ENCODE measurements at places on chromosomes 4 and X.

DNA sequence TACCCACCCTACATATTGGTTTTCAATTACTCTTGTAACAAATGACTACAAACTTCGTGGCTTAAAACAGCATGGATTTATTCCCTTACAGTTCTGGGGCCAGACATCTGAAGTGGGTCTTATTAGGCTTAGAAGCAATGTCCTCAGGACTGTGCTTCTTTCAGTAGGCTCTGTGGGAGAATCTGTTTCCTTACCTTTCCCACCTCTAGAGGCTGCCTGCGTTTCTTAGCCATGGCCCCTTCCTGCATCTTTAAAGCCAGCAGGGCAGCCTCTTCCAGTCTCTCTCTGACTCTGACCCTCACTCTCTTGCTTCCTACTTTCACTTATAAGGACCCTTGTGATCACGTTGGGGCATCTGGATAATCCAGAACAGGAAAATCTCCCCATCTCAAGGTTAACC is 252.5 kb upstream of the PGRMC2 start:
- DNase-seq: no peak

- DNase-seq: no peak
Observed at GRCh38 chr4:170884969-170885570, 795.3 kb upstream of the AADAT start.

DNA sequence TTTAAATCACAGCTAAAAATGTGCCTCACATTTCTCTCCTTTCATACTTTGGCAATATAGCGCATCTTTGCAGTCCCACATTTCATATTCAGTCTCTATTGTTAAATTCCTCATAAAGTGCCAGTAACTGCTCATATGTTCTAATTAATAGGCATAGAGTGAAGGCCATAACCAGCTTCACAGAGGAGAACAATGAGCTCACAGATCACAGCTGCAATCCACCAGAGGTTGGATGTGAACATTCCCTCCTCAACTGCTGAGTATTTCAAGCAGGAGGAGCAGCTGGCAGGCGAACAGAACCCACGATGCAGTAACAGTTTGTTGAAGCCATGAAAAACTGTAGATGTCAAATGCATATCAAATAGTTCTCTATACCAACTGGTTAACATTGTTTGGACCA is 2088.7 kb upstream of the AGA start:
- DNase-seq: no peak

- no peak for DNase-seq
Observed at GRCh38 chr4:147182041-147182440, 236.4 kb upstream of the TTC29 start.

GRCh38 chrX:1610166-1610565 is 4.7 kb upstream of the ASMT start:
- no peak for DNase-seq

- DNase-seq: no peak
Observed at GRCh38 chr4:146261041-146261440, 46.7 kb downstream of the REELD1 start.

GRCh38 chrX:43679778-43680177 is 23.7 kb downstream of the MAOA start:
- no peak for DNase-seq

DNA sequence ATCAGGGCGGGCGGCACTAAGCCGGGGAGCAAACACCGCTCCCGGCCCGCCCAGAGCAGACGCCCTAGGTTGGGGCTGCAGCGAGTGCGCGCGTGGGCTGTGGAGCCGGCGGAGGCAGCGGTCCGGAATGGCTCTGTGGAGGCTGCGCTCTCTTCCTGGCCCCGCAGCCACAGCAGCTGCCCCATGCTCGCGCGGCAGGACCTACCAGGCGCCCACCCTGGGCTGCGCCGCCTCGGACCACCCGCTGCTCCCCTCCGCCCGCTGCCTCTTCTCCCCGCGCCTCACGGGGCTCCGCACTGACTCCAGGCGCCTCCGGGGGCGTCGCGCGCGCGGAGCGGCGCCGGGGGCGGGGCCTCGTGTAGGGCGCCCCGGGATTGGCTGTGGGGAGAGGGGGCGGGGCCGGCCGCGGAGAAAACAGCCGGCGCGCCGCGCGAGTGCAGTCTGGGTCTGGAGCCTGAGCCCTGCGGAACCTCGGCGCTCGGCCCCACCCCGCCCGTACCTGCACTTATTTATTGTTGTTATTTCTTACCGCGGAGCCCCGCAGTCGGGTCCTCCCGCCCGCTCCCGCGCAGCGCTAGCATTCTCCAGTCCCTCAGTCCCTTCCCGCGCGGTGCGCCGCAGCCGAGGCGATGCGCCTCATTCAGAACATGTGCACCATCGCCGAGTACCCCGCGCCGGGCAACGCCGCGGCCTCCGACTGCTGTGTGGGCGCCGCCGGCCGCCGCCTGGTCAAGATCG is at the start of gene RASL11B:
Gene RASL11B (plus strand): TSS at position 439 of the 738 bp plus-strand sequence. CDS start 191 bp downstream, at position 630.
- peak; percentile 82 for DNase-seq

DNA sequence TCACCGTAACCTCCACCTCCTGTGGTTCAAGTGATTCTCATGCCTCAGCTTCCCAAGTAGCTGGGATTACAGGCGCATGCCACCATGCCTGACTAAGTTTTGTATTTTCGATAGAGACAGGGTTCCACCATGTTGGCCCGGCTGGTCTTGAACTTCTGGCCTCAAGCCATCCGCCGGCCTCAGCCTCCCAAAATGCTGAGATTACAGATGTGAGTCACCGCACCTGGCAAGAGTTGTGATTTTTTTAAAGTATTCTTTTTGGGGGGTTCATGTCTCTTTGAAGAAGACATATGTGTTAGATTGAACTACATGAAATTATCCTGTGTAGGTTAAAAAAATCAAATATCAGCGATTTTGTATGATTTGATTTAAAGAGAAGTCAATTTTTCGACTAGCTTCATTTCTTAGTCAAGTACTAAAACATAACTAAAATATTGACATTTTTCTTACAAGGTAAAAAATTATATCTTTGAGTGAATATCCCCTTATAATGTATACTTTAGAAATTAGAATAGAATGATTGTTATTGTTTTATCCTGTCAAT is 60.3 kb upstream of the ANTXR2 start:
- DNase-seq: no peak

DNA sequence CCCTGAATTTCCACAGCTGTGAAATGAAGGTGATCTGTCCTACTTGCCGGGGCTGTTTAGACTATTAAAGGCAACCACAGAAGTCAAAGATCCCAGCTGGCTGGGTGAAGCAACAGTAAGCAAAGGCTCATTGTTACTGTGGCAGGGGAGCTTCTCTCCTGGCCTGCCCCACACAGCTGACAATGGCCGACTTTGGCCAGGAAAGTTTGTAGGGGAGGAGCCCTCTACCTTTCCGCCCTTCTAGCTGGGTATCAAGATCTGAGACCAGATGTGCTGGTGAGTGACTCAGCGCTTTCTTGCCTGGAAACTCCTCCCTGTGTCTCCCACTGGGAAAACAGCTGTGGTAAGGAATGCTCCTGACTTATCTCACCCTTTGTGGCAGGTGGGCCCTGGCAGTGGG is 21.1 kb downstream of the RASSF6 start:
- peak; percentile 59 for DNase-seq

DNA sequence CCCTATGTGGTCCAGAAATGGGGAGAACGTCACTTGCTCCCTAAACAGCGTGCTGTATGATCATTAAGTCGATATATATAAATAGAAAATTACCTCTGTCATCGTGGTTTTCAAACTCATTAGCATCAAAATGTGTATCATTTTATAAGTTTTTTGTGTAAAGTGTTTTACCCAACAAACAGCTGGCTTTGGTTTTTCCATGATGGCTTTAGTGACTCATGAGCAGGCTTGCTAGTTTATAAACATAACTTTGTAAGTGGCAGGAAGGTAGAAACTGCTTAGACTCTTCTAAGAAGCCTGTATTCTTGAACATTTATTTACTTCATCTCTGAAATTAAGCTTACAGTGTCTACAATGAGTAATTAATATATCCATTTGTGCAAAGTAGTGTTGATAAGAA is 108.4 kb upstream of the DIPK2B start:
- DNase-seq: no peak

GRCh38 chr4:83810428-83810827 is 274.5 kb downstream of the GPAT3 start:
- no peak for DNase-seq

GRCh38 chr4:11073621-11074051 is 355.1 kb downstream of the HS3ST1 start:
- no peak for DNase-seq

- no peak for DNase-seq
Observed at GRCh38 chr4:143396695-143397094, 60.0 kb downstream of the GAB1 start.

DNA sequence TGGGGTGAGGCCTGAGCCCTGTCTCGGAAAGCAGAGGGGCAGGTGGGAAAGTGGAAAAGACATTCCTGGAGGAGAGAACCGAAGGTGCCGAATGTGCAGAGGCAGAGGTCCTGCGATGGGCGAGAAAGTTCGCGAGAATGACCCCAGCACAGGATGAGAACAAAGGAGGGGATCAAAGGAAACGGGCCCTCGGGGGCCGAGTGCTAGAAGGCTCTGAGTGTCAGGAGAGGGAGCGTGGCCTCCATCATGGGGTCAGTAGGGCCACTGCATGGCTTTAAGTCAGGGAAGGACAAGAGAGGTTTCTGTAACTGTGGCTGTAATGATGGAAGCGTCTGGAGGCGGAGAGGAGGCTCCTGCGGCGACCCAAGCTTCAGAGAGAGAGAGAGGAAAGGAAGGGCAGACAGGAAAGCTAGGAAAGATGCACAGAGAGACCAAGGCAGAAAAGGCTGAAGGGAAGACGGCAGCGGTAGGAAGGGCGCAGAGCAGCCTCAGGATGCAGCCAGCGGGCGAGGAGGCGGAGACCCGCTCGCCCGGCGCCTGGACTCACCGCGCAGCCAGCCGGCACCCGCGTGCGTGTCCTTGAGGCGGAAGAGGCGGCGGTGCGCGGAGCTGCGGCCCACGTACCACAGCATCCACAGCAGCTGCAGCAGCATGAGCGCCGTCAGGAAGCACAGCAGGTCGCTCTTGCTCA is 669 bp downstream of the OTOP1 start:
- peak; percentile 23 for DNase-seq

DNA sequence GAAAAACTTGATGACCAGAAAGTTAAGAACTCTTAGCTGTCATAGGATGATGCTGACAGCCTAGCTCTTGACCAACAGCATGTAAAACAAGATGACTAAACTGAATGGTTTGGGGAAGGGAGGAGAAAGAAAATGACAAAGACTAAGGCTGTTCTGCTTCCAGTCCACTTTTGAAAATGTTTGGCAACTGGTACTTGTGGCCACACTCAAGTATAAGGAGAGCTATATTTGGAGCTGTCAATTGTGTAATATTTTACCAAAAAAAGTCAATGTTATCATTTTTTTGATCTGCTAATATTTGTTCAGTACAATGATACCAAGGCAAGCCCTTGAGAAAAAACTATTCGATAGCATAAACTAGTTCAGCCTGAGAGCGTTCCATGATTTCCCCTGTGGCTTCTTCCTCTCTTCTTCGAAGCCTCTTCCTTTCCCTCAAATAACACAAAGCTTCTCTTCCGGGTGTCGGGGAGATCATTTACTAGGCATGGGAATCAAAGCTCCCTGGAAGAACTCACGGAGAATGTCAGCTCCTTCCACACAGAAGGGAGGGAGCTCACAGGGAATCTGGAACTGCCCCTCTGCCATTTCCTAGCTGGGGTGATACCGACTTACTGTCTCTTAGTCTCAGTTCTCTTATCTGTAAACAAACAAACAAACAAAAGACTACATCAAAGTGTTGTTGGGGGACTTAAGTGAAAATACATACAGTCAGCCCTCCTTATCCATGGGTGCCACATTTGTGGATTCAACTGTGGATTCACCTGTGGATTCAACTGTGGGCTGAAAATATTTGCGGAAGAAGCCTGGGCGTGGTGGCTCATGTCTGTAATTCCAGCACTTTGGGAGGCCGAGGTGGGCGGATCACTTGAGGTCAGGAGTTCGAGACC is 82.6 kb downstream of the SCD5 start:
- no peak for DNase-seq

GRCh38 chr4:38131371-38132091 is 171.3 kb downstream of the PTTG2 start:
- DNase-seq: no peak

DNA sequence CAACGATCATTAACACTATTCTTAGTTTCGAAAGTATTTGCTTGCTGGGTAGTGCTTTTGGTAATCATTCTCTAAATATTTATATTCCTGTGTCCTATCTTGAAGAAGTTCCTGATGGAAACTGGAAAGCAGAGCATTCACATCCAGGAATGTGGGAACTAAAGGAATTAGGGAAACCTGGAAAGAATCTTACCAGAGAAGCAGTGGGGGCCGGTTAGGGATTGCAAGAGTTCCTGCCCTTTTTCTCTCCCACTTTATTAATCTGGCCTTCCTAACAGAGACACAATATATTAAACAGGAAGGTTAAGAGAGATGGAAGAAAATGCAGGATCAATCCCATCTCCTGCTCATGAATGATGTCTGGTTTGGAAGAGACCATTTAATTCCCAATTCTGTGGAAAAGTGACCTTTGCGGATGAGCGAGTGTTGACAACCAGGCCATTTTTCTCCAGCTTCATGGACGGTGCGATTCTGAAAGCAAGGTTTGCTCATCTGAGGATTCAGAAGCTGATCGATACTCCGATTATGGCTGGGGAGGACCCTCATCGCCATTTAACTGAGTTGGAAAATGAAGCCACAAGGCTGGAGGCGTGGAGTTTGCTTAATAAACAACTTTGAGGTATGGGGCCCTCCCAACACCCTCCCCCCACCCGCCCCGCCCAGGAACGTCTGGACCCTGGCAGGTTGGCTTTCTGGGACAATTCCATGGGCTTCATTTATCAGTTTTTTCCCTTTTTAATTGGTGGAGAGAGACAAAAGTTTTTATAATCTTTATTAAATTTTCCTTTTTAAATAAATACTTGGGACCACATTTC is 52.3 kb downstream of the C4orf51 start:
- DNase-seq: no peak

GRCh38 chr4:152628128-152628527 is 51.7 kb downstream of the TMEM154 start:
- DNase-seq: no peak

DNA sequence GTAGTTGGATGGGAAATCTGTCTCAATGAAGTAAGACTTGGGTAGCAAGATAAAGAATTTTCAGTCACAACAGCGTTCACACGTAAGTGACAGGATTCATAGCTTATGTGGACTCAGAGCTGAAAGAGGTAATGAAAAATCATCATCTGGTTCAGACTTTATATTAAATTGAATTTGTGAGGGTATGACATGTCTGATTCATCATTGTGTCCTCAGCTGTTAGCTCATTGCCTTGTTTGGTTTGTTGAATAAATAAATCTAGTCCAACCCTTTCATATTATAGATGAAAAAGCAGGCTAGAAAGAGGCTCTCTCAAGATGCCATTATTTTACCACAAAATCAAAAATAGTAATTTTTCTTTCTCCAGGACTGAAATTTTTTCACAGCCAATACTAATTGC is 2.7 kb upstream of the CYSLTR1 start:
- no peak for DNase-seq

GRCh38 chr4:55762819-55763218 is 56.8 kb upstream of the EXOC1L start:
- DNase-seq: no peak

GRCh38 chr4:158625544-158625943 is 46.1 kb downstream of the C4orf46 start:
- DNase-seq: no peak

- DNase-seq: no peak
Observed at GRCh38 chr4:56995525-56995924, 16.8 kb downstream of the POLR2B start.

GRCh38 chrX:42485601-42486000 is 292.4 kb downstream of the PPP1R2C start:
- DNase-seq: no peak

Data from SK-N-DZ (cell line).